ENCODE measurements at places on chromosomes 4 and X. TPM values are rescaled to one million over a fixed set of nuclear protein-coding genes. Genes with fewer than 3 reads are reported as not detected.

GRCh38 chrX:110403441-110404238, 45.0 kb downstream of the RTL9 start:
- no peak for DNase-seq

The GUCY1A1 gene
- total RNA-seq, result not detected

The PDCL2 gene
- total RNA-seq, result not detected

GRCh38 chrX:133697656-133698055, 282.4 kb upstream of the GPC4 start:
- DNase-seq, result no peak

DNA sequence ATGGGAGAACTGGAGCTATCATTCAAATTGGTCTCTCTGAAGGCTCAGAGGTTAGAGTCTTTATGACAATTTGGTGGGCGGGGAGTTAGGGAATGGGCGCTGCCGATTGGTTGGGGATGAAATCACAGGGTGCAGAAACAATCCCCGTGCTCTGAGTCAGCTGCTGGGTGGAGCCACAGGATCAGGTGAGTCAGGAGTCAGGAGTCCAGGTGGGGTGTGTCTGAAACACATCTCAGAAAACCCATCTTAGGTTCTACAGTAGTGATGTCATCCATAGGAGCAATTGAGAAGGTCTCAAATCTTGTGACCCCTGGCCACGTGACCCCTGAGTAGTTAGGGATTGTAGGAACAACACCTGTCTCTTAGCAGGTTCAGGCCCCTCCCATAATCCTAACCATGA, 41.6 kb upstream of the TLR3 start:
- DNase-seq, result no peak

DNA sequence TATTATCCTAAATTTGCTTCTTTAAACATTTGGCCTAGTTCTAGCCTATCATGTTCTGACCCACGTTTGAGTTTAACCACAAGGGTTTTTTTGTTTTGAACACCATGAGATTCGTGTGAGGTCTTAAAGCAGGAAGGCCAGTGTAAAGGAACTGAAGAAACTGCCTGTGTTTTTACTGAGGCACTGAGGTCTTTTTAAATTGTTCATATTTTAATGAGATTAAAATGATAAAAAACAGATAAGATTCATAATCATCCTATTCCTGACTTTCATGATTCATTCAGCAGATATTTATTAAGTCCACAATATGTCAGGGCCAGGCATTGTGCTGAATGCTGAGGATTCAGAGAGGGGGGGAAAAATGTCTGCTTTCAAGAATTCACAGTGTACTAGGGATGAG, 3.2 kb downstream of the RPS6KA3 start:
- DNase-seq, result no peak

DNA sequence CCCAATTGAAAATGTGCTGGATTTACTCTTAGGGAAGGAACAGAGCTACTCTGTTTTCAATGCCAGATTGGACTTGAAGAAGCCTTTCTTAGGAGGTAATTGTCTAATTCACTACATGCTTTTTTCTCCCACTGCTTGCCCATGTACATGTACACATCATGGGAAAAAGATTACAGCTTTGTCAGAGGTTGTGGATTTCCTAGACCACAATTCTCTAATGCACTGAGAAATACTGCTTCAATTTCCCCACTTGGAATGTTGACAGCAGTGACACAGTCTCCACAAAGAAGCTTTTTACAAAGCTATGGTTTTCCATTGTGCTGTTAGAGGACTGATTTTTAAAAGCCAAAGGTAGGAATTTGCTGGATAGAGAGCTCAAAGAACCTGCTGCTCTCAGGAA, 19.5 kb downstream of the ZAR1 start:
- DNase-seq, result no peak

GRCh38 chr4:40238008-40238699, 41.3 kb downstream of the RHOH start:
- DNase-seq, result no peak

- no peak for DNase-seq
Observed at GRCh38 chr4:5933996-5934831, 41.3 kb upstream of the CRMP1 start.

The SPANXA2 gene
- total RNA-seq, result not detected

DNA sequence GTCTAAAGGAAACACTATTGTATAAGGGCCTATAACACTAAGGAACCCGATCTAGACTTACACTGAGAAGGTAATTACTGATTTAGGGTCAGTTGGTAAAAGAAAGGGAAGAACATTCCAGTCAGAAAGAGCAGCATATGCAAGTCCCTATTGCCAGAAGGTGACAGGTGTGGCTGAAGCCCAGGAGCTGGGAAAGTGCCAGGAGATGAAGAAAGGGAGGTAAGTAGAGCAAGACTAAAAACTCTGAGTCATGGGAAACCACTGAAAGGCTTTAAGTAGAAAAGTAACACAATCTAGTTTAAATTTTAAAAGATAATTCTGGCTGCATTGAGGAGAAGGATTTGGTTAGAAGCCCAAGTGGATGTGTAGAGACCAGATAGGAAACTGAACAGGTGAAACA, 77.7 kb upstream of the INTU start:
- no peak for DNase-seq

The C4orf51 gene
- total RNA-seq, result not detected

The IL3RA gene
- not detected for total RNA-seq

DNA sequence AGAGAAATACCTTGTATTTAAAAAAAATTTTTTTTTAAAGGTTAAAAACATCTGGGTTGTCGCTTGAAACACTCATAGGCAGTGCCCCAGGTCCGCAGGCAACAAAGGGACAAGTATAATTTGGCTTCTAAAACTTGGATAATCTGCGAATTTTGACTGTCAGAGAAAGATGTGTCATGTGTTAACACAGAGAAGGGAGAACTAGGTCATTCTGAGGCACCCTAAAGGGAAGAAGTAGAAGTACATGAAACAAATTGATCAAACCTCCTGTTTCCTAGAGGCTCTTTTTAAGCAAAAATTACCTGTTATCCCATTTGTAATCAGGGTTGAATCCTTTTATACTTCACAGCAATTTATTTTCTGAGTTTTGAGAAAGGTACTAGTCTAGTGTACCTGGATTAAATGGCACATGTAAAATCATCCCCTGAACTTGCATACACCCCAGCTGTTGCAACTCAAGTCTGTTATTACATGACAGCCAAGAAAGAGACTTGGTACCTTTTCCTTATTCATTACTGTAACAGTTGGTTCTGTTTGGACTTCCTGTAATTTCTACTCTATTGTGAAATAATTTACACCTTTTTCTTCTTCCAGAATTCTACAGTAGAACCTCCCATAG, 1.7 kb downstream of the SRD5A3 start:
- DNase-seq, result no peak

GRCh38 chr4:72016011-72016410, 15.8 kb upstream of the NPFFR2 start:
- DNase-seq, result no peak

DNA sequence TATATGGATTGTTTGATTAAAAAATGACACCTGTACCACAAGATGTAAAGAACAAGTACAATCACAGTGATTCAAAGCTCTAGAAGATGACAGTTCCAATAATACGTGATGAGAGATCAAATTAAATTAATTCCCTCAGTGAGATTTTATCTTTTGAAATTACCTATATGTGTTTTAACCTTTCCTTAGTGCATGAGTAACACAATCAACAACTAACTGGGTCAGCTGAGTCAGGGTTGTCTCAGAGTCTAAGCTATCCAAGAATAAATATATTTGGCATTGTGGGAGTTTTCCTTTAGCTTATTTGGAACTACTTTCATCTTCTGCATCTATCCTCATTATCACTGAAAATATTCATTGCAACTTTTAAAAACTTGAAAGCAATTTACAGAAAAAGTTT, 162.8 kb downstream of the WDFY3 start:
- no peak for DNase-seq

DNA sequence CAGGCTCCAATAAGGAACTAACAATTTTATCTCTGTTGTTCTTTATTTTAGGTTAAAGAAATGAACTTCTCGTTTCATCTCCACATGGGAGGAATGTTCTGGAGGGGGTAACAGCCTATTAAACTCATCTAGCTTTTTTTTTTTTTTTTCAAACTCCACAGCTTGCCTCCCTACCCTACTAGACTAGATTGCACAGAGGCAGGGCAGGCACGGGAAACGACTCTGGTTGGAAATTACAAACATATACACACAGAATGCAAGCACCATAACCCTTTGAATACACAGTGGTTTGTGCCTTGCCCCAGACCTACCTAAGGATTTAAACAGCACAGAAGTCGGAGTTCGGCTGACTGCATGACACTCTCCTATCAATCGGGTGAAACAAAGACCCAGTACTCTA, 2.7 kb downstream of the MECP2 start:
- no peak for DNase-seq

DNA sequence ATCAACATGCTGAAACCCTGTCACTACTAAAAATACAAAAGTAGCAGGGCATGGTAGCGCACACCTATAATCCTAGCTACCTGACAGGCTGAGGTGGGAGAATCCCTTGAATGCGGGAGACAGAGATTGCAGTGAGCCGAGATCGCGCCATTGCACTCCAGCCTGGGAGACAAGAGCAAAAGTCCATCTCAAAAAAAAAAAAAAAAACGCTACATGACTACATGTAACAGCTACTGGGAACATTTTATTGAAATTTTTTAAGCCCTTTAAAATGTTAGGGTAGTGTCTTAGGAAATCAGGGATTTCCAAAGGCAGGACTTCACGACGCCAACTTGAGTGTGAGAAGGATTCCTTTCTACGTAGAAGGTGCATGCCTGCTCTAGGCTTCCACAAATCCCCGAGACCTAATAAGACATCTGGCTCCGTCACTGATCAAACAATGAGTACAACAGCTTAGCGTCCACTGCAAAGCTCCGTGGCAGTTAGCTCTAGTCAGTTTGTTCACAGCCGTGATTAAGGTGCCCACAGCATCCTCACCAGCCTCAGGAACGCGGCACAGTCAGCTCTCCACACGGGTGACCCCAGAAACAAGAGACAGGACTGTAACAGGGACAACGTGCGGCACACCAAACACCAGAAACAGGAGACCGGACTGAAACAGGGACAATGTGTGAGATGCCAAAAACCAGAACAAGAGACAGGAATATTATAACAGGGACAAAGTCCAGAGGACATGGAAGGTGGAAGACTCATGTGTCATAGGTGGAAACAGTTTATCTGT, 33.7 kb downstream of the DHRSX start:
- DNase-seq, result peak; percentile 53

DNA sequence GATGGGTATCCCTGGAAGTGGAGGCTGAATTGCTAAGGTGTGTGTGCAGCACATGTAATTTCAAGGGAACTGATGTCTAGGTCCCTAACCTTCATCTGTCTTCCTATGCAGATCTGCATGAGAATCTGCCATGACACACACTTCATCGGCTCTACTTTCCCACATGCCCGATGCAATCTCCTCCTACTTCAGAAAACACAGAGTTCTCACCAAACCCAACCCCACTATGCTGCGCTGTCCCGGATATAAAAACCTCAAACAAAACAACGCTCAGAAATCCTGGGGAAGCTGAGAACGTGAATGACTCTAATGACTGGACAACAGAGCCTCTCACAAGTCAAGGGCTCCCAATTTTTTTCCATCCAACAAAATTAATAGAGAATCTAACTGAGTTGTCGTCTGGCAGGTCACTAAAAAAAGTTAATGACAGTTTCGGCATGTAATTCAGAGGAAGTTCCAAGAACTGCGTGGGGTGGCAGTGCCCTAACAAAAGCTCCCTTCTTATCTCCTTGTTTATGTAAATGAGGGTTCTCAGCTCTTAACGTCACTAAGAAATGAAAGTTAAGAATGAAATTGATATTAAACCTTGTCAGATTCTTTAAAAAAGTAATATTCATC, 39.0 kb downstream of the STX18 start:
- no peak for DNase-seq
